ENCODE measurements at places on chromosomes 2 and 18. TPM values are rescaled to one million over a fixed set of nuclear protein-coding genes. Genes with fewer than 3 reads are reported as not detected.

Gene CFAP65
- total RNA-seq, result not detected

GRCh38 chr2:218026676-218027425 is 24.1 kb upstream of the TNS1 start:
- DNase-seq, result no peak

Gene AP1S3
- not detected for total RNA-seq

DNA sequence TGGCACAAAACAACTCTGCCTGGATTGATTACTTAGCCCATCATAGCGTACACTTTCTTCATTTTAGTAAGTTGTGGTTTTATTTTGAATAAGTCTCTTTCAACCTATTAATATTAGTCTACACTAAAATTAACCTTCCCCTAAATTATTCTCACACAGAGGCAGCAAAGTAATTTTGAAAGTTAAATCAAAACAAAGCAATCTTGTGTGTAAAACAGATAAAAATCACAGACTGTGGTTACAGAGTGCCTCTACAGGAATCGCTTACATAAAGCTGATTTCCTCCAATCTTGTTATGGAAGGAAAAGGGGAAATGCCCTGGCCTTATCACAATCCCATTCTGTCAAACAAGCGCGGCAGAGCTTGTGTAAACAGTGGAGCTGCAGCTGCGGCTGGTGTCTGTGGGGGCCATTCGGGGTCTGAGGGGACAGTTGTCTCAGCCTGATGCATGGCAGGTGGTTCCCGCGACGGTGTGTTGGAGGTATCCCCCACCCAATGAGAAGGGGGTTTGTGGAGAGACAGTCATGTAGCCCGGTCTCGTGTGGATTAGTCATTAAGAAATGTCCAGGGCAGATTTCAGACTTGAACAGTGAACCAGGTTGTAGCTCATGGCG is 42.1 kb downstream of the BCL2L11 start:
- DNase-seq, result peak; percentile 74

GRCh38 chr18:11042247-11042646 is 107.1 kb downstream of the PIEZO2 start:
- DNase-seq, result peak; percentile 45

GRCh38 chr2:39666491-39667101 is 879 bp downstream of the TMEM178A start:
- no peak for DNase-seq

DNA sequence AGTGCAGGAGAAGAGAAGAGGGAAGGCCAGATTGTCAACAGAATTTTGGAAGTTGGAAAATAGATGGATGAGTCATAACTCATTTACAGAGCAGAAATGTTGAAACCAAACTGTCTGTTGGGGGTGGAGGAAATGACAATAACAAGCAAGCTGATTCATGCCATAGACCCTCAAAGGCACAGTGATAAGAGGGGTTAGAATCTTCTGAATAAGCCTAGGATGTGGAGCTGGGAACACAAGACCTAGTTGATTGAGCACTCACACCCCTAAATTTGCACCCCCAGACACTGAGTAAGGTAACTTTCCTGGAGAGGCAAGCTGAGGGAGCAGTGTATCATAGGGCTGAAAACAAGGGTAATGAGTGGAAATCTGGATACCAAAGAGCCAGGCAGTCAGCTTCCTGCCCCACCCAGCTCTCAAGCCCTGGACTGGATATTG is 141.4 kb downstream of the SCG2 start:
- no peak for DNase-seq

GRCh38 chr2:216694826-216695217 is 527 bp downstream of the IGFBP5 start:
- DNase-seq, result no peak

DNA sequence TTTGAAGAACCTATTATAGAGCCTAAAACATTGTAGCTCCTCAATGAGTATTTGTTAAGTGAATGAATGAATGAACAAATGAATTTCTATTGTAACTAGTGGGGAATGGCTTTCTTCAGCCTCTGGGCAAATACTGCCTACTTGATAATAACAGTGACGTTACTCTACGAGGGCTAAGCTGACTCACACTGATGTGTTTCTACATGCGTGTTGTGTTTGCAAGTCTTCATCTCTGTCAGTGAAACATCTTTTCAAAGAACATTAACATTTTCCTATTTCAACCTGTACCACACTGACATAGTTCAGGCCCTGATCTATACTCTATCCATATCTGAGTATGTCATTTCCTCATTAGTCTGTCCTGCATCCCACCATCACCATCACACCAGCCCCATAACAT is 319.9 kb upstream of the ACVR2A start:
- no peak for DNase-seq

DNA sequence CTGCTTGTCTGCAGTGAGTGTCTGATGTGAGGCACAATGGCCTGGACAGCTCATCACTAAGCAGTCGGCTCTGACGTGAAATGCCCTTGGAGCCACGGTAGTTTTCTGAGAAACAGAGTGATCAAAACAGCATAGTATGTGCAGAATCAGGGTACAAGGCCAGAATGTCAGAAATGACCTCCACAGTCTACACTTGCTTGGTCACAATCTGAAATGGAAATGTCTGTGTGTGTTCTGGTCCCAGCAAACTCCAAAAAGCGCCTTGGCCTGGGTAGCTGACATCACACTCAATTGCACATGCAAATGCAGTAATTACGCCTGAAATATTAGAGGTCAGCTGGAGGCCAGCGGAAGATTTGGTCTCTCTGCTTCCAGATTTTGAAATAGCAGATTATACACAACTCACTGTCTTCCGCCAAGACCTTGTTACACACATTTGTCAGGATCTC is 95.4 kb downstream of the CTAGE1 start:
- DNase-seq, result no peak

Gene DSEL
- total RNA-seq, result 24.6 TPM

DNA sequence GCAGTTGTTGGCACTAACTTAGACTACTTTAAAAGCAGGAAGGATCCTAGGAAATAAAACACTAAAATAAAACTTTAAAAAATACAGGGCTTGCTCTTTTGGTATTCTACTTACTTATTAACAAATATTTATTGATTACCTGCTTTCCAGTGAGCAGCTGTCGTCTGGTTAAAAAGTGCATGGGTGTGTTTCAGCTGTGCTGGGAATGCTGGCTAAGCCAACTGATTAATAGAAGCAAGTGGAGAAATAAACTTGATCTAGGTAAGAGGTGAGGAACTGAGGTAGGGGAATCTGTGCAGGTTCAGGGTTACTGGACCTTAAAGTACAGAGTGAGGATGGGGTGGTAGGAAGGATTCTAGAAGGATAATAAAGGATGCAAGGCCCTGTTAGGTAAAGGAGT is 110.8 kb downstream of the SPTBN1 start:
- DNase-seq, result no peak

- DNase-seq, result no peak
Observed at GRCh38 chr2:10764896-10765295, 43.5 kb downstream of the ATP6V1C2 start.

GRCh38 chr2:212843409-212844199 is 305.0 kb upstream of the ERBB4 start:
- DNase-seq, result no peak

All from SJCRH30 (cell line).